MCF 10A (cell line): ENCODE measurements at places on chromosomes 16 and 17. TPM values are rescaled to one million over a fixed set of nuclear protein-coding genes. Genes with fewer than 3 reads are reported as not detected.

DNA sequence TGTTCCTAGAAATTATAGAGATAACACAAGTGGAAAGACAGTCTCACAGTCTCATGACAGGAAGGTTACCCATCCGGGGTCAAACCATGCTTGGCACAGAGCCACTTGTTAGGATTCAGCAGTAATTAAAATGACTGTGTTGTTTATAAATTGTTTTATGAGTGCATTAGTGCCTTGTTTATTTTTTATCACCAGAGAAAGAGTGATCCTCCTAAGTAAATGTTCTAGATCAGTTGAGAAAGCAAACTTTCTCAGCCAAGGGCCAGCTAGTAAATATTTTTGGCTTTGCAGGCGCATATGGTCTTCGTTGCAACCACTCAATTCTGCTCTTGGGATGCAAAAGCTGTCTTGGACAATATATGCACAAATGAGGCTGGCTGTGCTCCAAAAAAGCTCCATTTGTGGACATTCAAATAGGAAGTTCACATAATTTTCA lies 253.9 kb upstream of the CACNG5 start:
- DNase-seq: no peak

- DNase-seq: no peak
Measured at GRCh38 chr16:58337090-58337444, 42.2 kb upstream of the PRSS54 start.

GRCh38 chr16:85970738-85971137 lies 71.8 kb downstream of the IRF8 start:
- DNase-seq: no peak

- peak; percentile 97 for DNase-seq
Measured at GRCh38 chr16:87778830-87779579, 13.2 kb upstream of the KLHDC4 start.

GRCh38 chr17:7589204-7589868 lies 558 bp downstream of the SOX15 start:
- peak; percentile 92 for DNase-seq

DNA sequence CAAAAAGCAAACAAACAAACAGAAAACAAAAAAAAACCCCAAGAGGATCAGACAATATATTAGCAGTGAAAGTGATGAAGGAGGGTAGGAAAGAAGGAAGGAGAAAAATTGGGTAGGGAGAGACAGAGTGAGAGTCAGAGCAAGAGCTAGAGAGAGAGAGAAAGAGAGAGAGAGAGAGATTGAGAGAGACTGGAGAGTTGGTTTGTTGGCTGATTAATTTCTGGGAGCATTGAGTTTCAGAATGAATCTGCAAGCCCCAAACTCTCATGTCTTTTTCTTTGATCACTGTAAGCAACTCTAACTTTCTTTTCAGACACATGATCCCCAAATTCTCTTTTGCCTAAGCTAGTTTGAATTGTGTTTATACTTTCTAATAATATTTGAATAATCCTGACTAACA lies 388.1 kb downstream of the SHISA9 start:
- no peak for DNase-seq

GRCh38 chr16:56057151-56057550 lies 134.1 kb upstream of the GNAO1 start:
- DNase-seq: no peak

DNA sequence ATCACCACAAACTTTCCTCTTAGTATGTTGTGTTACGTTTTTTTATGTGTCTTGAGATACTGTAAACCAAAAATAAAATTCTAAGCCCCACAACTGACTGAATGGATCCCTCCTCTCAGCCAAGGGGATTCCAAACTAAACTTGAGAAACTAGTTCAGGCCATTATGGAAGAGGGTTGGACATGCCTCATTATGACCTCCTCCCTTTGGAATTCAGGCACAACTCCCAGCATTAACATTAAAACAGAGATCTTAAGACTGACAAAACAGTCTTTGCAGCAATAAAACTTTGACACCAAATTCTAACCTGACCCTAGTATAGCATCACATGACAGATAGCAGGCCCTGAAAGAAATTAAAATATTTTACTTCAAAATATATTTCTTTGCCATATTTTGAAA lies 51.1 kb upstream of the SLC47A1 start:
- DNase-seq: no peak

GRCh38 chr17:46770818-46771560 lies 47.5 kb downstream of the WNT3 start:
- DNase-seq: no peak

DNA sequence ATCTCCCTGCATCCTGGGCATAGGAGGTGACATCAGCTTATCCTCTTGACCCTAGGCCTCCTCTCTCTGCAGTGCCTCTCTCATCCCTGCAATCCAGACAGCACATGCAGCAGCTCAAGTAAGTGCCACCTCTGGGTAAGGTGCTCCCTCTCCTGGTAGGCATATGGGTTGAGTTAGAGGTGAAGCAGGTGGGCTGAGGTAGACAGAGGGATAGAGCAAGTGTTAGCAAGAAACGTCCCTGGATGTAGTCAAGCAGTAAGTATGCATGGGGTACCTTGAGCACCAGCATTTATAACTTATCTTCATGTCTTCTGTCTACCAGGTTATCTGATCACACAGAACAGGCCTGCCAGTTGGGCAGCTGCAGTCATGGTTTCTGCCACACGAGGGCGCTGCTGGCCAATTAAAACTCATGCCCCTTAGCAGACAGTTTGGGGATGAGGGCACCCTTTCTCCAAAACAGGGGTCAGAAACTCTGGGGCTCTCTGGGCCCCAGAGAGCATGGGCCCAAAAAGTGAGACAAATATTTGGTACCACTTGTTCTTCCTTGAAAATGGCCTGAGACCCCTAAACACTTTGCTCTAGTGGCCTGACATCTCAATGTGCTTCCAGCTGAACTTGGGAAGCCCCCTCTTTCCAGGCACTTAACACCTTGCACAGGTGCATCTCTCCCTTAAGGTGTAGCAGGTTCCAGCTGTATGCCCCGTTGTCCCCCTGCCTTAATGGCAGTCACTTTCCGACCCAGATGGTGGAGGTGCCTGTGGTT lies 59.8 kb downstream of the NEUROD2 start:
- peak; percentile 60 for DNase-seq

- peak; percentile 52 for DNase-seq
Measured at GRCh38 chr16:27639561-27640276, 89.8 kb downstream of the KATNIP start.

DNA sequence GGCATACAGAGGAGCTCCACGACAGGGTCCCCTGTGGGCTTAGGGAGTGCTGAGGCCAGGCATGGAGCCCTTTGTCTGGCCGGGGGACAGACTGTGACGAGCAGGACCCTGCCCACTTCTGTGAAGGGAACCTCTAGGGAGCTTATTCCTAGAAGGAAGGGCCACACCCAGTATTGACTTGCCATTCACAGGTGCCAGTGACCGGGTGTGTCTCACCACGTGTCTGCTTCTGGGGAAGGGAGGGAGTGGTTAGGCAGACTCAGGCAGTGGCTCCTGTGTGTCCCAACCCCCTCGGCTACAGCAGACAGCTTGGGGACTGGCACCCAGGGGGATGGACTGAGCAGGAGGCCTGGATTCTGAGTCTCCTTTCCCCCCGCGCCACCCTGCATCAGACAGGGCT lies 57.2 kb downstream of the SOCS1 start:
- DNase-seq: peak; percentile 49

GRCh38 chr16:22161401-22161800 lies 905 bp upstream of the SDR42E2 start:
- no peak for DNase-seq

GRCh38 chr17:39357488-39357887 lies 43.9 kb downstream of the FBXL20 start:
- DNase-seq: peak; percentile 6

DNA sequence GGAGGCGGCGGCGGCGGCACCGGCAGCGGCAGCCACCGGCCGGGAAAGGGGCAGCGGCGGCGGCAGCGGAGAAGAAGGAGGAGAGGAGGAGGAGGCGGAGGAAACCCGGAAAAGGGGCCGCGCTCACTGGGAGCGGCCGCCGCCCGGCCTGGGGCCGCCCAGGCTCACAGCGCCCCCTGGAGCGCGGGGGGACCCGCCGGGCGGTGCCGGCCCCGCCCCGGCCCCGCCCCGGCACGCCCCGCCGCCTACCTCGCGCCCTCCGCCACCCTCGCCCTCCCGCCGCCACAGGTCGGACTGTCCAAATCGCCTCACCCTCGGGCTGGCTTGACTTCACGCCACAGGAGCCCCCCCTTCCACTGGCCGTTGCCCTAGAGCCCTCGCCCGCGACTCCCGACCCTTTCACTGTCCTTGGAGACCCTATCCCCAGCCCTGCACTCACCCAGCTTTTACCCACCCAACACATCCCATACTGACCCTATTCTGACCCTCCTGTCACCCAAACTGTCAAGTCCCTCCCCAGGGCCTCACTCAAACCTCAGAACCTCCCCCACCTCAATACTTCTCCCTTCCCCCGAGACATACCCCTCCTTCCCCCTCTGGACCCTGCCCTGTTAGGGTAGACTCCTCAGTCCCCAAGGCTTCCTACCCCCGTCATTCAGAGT lies at the start of gene CSNK2A2:
TSS of gene CSNK2A2 (minus strand) at position 85 of the 662 bp plus-strand sequence. CDS start 370 bp downstream, outside the sequence.
- DNase-seq: peak; percentile 76

DNA sequence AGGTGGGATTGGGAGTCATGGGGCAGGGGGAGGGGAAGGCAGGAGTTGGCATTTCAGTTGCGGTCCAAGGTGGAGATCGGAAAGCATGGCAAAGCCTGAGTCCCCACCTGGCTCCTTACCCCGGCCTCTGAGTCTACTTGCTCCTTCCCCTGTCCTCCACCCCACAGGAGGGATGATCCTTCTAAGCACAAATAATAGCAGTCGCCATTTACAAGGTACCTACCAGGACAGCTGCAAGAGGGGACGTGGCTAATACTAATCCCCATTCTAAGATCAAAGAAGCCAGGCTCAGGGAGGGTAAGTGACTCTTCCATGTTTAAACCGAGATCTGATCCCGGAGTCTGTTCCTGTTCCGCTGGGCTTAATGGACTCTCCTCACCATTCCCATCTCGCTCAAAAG lies 396.3 kb downstream of the SLC39A11 start:
- DNase-seq: no peak

- no peak for DNase-seq
Measured at GRCh38 chr16:57479205-57479975, 6.9 kb downstream of the DOK4 start.

GRCh38 chr16:78538292-78538691 lies 438.8 kb downstream of the WWOX start:
- DNase-seq: no peak

GRCh38 chr17:50180111-50180510 lies 14.3 kb downstream of the SGCA start:
- DNase-seq: no peak

DNA sequence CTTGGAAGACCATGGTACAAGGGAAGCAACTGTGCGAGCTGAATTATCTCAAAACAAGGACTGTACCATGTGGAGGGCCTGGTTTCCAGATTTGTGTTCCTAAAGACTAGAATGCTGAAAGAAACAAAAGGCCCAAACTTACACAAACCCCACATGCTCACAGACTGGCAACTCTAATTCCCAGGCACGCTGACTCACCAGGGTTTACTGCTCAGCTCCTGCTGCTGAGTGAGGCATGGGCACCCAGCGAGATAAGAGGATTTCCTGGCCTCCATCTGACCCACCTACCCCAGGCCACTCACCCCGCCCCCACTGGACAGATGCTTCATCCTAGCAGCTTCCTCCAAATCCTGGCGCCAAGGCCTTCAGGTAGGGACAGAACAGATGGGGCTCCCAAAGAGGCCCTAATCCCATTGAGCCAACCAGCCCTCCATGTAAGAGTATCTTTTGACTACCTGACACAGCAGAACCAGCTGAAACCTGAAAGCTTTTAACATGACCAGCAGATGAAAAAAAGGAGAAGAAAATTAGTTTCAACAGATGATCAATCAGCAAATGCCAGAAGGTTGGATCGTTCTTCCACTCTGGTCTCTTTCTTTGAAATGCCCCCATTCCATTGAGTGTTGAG lies 33.9 kb downstream of the DCUN1D3 start:
- peak; percentile 91 for DNase-seq

DNA sequence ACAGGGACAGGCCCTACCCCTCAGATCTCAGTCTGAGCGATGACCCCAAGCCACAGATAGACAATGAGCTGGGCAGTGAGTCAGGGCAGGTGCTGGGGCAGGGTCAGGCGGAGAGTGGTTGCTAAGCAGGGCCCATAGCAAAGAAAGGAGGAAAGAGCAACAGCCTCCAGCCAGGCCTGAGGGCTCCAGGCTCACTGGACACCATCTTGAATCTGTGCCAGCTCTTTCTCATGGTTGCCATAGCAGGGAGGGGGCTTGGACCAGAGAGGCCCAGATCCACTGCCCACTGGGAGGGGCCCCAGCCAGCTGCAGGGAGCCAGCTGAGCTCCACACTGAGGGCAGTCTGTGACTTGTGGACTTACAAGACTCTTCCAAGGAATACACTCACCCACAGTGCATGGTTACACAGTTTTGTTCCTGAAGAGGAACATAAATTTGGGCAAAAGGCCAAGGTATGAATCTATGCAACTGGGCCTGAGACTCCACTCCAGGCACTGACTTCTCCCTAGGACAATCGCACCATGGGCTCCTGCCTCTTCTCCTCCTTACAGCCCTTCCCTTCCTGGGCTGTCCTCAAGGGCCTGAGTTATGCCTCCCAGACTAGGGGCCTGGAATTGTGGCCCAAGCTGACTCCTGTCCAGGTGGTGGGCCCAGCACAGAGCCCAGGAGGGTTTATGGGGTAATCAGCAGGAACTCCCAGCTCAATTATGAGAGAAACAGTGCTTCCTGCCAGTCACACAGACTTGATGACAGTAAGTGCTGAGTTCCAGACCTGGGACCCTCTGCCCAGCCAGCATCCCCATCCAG lies 59.9 kb downstream of the BEAN1 start:
- DNase-seq: peak; percentile 69

- no peak for DNase-seq
Measured at GRCh38 chr17:72434581-72434980, 313.8 kb downstream of the SOX9 start.

ST6GALNAC2 gene
- 5.0 and 7.7 TPM in 2 replicates for total RNA-seq

CA4 gene
- total RNA-seq: not detected in 2 replicates

PPL gene
- total RNA-seq: 49.1 and 50.1 TPM in 2 replicates

CHAD gene
- not detected in 2 replicates for total RNA-seq

ADPRM gene
- total RNA-seq: 8.2 and 9.8 TPM in 2 replicates

AATK gene
- total RNA-seq: 0.59 and 1.4 TPM in 2 replicates

FAM234A gene
- 61.2 and 67.3 TPM in 2 replicates for total RNA-seq

PRSS53 gene
- 4.4 and 5.5 TPM in 2 replicates for total RNA-seq

ZNF423 gene
- total RNA-seq: not detected in 2 replicates

PLD6 gene
- total RNA-seq: 5.5 and 9.2 TPM in 2 replicates

PIGS gene
- 50.5 and 56.1 TPM in 2 replicates for total RNA-seq

ZNF594 gene
- 1.9 TPM in 2 replicates for total RNA-seq

LPO gene
- total RNA-seq: not detected in 2 replicates

B9D1 gene
- total RNA-seq: 30.4 and 33.0 TPM in 2 replicates

C16orf96 gene
- total RNA-seq: not detected in 2 replicates
